ACHN (cell line): ENCODE measurements at places on chromosomes 7 and 10.
A peak's percentile ranks its signal among the peaks of the same experiment; 100 is the strongest.

- DNase-seq = no peak
These were observed 8.0 kb upstream of the KCNIP2 start for GRCh38 chr10:101851411-101852116.

DNA sequence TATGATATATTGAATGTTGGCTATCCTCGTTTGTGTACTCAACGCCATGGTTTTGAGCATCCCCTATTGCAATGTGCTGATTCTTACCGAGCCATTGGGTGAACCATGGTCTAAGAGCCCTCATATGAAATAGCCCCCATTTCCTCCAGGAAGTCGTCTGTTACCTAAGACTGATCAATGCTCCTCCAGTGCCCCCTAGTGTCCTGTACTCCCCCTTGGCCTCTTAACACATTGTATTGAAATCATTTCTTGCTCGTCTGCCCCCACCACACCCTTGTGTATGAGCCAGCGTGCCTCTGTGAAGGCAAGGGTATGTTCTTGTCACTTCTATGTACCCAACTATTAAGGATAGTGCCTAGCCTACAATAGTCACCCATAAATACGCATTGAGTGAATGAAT lies 11.2 kb upstream of the SLC35B4 start:
- DNase-seq = peak; percentile 75

DNA sequence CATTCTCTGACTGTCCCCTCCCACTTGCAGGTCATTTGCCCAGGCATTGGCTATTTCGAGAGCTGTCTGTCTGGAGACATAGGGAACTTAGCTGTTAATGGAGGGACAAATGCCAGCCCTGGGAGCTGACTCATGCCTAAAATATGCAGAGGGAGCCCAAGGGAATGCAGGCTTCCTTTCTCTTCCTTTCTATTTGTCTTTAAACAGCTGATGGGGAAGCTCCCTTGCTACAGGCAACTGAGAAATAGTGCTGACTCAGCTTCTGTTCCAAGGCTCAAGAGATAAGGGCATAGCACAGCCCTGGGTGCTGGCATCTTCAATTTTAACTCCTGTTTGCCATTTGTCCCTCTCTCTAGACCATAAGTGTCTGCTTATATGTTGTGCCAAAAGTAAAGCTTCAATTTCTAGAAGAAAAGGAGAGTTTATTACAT lies 82.7 kb upstream of the C1GALT1 start:
- DNase-seq = peak; percentile 99

GRCh38 chr7:91811236-91811635 lies 69.3 kb downstream of the MTERF1 start:
- no peak for DNase-seq

DNA sequence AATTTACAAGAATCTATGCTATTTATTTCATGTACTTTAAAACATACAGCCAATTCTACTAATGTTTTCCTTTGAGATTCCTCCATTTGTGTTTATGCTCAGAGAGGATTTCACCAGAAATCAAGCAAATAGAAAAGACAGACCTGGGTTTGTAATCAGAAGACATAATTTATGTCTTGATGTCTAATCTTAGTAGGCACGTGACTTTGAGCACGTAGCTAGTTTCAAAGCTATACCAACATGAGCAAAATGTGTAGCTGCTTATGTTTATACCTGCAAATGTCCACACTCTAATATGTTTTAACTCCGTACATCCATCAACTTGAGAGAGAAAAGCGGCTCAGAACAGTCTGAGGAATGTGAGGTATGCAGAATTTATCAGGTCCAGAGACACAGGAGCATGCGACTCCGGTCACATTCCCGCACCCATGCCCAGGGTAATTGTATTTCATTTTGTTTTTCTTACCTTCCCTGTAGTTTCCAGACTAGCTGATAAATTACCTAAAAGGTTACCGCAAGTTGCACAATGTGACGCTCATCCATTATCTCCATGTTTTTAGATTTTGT lies 40.0 kb downstream of the SVOPL start:
- DNase-seq = no peak
